ENCODE measurements at places on chromosomes 7 and 10. TPM values are rescaled to one million over a fixed set of nuclear protein-coding genes. Genes with fewer than 3 reads are reported as not detected.
A peak's percentile ranks its signal among the peaks of the same experiment; 100 is the strongest.

GRCh38 chr7:37113661-37114355 is 334.9 kb downstream of the ELMO1 start:
- DNase-seq: peak; percentile 18
- no peaks in the 10 kb centered on the region for H3K4me1 ChIP-seq
- no peaks in the 10 kb centered on the region for H3K36me3 ChIP-seq
- no peaks in the 10 kb centered on the region for H3K27me3 ChIP-seq

- no peak overlapping the region for H3K27ac ChIP-seq
- no peaks in the 10 kb centered on the region for H3K27me3 ChIP-seq
- H3K4me3 ChIP-seq: no peak overlapping the region
- H3K4me1 ChIP-seq: no peaks in the 10 kb centered on the region
Observed at GRCh38 chr7:1705856-1706255, 35.8 kb downstream of the ELFN1 start.

DNA sequence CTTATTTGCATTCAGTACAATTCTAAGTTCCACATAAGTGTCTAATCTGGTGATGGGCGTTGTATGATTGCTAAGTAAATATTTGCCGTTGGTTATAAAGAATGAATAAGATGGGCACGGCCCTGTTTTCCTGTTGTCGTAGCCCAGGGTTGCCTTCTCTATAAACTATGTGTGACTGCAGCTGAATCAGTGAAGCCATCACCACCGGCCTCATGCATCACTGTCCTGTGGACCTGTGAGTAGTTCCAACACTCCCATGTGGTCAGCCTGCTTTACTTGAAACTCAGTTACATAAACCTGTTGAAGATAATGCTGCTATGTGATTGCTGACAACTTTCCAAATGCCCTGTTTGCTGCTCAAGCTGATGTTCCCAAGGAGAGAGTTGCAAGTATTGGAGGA is 21.6 kb upstream of the KLF6 start:
- DNase-seq: peak; percentile 98
- H3K4me1 ChIP-seq: peaks cover 60% of the 10 kb centered on the region
- H3K27me3 ChIP-seq: no peaks in the 10 kb centered on the region
- no peaks in the 10 kb centered on the region for H3K36me3 ChIP-seq
- peak overlapping the region; percentile 65 for H3K4me3 ChIP-seq

DNA sequence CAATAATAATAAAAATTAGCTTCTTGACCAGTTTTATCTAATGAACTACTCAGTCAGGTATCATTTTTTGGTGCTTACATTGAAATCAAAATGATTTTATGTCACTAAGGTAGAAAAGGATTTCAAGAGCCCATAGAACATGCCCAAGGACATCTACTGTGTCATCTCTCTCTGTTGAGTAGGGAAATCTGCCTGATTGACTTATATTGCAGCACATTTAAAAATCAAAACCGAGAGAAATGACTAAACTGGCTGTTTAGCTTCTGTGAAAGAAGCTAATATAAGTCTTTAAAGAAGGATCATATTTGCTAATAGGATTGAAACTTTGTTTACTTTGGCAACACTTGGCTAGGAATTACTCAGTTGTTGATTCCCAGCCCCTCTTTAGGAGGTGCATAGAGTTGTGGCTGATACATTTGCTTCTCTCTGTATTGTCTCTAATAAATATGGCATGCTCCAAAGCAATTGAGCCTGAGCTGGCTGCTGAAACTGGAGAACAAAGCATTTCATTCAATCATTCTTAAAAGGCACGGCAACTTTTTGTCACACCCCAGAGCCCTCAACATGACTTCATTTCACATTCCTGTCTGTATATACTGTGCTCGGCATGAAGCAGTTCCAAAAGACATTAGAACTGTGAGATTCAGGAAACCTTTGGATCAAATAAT is 1096.9 kb upstream of the POT1 start:
- H3K4me3 ChIP-seq: no peak overlapping the region
- H3K36me3 ChIP-seq: no peaks in the 10 kb centered on the region
- H3K27me3 ChIP-seq: no peaks in the 10 kb centered on the region
- no peak for DNase-seq
- H3K27ac ChIP-seq: no peak overlapping the region

GRCh38 chr10:35959252-35959651 is 317.2 kb upstream of the FZD8 start:
- no peaks in the 10 kb centered on the region for H3K27me3 ChIP-seq
- H3K27ac ChIP-seq: no peak overlapping the region
- H3K36me3 ChIP-seq: no peaks in the 10 kb centered on the region
- no peak for DNase-seq

DNA sequence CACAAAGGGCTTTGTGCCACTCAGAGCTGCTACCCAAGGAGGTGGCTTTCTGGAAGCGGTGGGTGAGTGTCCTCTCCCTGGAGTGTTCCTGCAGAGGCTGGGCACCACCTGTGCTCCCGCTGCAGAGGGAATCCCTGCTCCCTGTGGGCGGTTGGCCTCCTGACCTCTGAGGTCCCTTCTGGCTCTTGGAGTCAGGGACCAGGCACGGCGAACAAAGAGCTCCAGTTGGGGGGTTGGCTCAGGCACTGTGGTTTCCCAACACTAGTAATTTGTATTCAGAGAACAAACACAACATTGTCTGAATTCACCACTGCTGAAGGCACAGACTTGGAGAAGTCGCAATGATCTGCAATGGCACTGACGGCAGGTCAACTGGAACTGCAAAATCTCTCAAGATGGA is 328.9 kb downstream of the PRPF18 start:
- no peak for DNase-seq
- no peaks in the 10 kb centered on the region for H3K27me3 ChIP-seq
- no peaks in the 10 kb centered on the region for H3K36me3 ChIP-seq
- no peak overlapping the region for H3K27ac ChIP-seq
- H3K4me1 ChIP-seq: peaks cover 8% of the 10 kb centered on the region

- no peaks in the 10 kb centered on the region for H3K36me3 ChIP-seq
- DNase-seq: peak; percentile 89
Observed at GRCh38 chr10:23065181-23065948, 30.0 kb upstream of the MSRB2 start.

- H3K27me3 ChIP-seq: no peaks in the 10 kb centered on the region
- no peak for DNase-seq
- H3K4me1 ChIP-seq: no peaks in the 10 kb centered on the region
- H3K4me3 ChIP-seq: no peak overlapping the region
Observed at GRCh38 chr7:142934056-142934455, 510 bp upstream of the TRPV5 start.

GRCh38 chr10:84185526-84186175 is 8.7 kb upstream of the CDHR1 start:
- H3K27me3 ChIP-seq: peaks cover 5% of the 10 kb centered on the region
- H3K27ac ChIP-seq: no peak overlapping the region
- H3K36me3 ChIP-seq: no peaks in the 10 kb centered on the region
- H3K4me3 ChIP-seq: no peak overlapping the region

AASS gene
- 6.3 TPM for total RNA-seq

EPO gene
- not detected for total RNA-seq
